ENCODE measurements at places on chromosomes 2 and 18. TPM values are rescaled to one million over a fixed set of nuclear protein-coding genes. Genes with fewer than 3 reads are reported as not detected.

DNA sequence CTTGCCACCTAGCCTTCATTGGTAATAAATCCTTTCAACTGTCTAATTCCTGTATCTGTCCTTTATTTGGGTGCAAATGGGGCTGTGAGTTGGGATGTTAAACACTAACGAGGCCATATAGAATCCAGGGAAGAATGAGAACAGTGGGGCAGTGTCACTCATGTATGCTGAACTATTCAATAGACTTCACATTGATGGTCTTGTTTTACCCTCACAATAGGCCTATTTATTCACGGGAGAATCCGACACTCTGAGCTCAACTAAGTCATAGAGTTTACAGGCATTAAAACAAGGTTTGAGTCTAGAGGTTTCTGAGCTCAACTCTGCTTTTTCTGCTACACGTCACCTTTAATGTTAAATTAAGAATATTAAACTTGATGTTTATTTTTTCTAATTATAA, 421.6 kb downstream of the SOX11 start:
- H3K4me3 ChIP-seq = no peak overlapping the region
- H3K36me3 ChIP-seq = no peaks in the 10 kb centered on the region
- DNase-seq = no peak

- H3K27me3 ChIP-seq = no peaks in the 10 kb centered on the region
- DNase-seq = peak; percentile 1
- H3K27ac ChIP-seq = no peak overlapping the region
- no peaks in the 10 kb centered on the region for H3K36me3 ChIP-seq
- H3K4me1 ChIP-seq = no peaks in the 10 kb centered on the region
These were observed 744.4 kb downstream of the KCNJ3 start for GRCh38 chr2:155442755-155443372.

SPHKAP gene
- total RNA-seq = not detected

DNA sequence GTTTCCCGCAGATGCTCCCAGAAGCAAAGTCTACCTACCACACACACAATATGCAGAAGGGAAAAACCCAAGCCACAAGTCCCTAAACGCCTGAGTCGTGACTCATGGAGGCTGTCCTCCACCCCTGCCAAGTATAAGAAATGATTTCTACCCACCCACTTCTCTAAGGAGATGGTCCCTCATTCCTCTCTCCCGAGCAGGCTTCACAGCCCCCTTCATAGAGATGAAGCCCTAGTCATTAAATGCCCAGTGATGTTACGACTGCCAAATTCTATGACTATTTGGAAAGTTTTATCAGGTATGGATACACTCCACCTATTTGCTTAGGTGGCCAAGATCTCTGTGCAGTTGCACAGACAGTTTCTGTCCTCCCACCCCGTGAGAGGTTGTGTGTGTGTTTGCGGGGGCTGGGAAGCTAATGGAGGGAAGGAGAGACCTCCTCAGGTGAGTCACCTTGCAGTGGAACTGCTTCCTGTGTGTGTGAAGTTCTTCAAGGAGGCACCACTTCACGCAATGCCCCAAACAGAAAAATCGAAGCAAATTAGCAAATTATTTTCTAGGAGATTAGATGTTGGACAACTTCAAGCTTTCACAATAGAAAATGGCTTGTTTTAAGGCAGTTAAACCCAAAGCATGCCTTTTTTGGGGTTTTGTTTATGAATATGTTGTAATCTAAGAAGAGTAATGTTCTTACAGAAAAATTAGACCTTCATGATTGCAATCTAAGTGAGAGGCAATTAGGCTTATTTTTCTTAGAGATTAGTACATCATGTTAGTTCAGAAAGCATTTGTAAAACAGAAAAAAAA, 175.2 kb downstream of the TGIF1 start:
- H3K27ac ChIP-seq = peak overlapping the region; percentile 99
- H3K27me3 ChIP-seq = no peaks in the 10 kb centered on the region
- H3K36me3 ChIP-seq = no peaks in the 10 kb centered on the region
- H3K4me1 ChIP-seq = peaks cover 37% of the 10 kb centered on the region
- H3K4me3 ChIP-seq = peak overlapping the region; percentile 38

- H3K36me3 ChIP-seq = no peaks in the 10 kb centered on the region
- H3K27ac ChIP-seq = no peak overlapping the region
- H3K27me3 ChIP-seq = no peaks in the 10 kb centered on the region
- no peak overlapping the region for H3K4me3 ChIP-seq
- no peaks in the 10 kb centered on the region for H3K4me1 ChIP-seq
- no peak for DNase-seq
These were observed 519.1 kb downstream of the SOX11 start for GRCh38 chr2:6211236-6211635.

DNA sequence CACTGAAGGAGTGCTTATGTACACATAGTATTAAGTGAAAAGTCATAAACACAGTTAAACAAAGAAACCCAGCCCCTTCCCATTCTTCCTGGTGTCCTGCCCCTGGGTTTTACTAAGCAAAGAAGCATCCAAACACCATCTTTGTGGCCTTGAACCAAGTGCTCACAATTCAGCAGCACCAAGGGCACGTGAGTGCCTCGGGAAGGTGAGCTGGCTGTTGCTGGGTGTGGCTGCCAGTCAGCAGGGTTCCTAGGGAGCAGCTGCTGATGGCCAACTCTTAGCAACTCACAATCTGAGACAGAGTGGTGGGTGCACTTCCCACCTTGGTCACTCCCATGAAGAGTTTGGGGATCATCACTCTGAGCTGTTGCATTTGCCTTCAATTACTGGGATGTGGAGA, 97.7 kb upstream of the PGAP1 start:
- H3K27ac ChIP-seq = no peak overlapping the region
- no peaks in the 10 kb centered on the region for H3K36me3 ChIP-seq
- H3K27me3 ChIP-seq = no peaks in the 10 kb centered on the region

SLC4A3 gene
- total RNA-seq = 11.2 TPM

GRCh38 chr2:165273176-165273575, 34.0 kb downstream of the SCN2A start:
- H3K27ac ChIP-seq = no peak overlapping the region
- no peaks in the 10 kb centered on the region for H3K36me3 ChIP-seq
- no peak overlapping the region for H3K4me3 ChIP-seq
- DNase-seq = no peak

SLC39A6 gene
- total RNA-seq = 81.3 TPM

DNA sequence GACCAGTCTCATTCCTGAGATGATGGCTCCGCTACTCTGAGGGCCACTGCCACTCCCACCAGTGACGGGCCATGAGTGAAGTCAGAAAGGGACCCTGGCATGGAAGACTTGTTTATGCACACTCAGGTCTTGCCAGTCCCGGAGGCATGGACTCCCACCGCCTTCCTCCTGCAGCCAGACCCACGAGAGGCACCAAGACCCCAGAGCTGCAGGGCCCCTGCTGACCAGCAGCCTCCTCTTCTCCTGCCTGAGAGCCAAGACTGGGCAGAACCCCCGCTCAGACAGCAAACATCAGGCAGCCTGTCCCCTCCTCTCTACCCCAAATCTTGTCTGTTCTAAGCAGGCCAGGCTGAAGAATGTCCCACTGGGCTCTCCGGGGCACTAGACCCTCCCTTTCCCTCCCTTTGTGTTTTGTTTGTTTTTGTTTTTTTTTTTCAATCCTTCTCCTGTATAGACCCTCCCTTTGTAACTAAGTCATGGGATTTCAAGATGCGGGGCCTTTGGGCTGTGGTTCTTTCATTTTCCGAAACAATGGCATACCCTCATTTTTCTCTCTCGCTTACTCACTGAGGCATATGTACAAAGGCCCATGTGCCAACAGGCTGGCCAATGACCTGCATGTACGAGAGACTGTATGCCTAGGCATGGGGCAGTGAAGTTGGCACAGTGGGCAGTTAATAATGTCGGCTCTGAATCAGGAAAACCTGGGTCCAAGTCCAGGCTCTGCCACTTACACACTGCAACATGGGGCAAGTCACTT, 24.3 kb upstream of the MAPRE3 start:
- DNase-seq = no peak
- H3K4me3 ChIP-seq = no peak overlapping the region
- H3K4me1 ChIP-seq = peaks cover 4% of the 10 kb centered on the region
- no peaks in the 10 kb centered on the region for H3K36me3 ChIP-seq
- no peak overlapping the region for H3K27ac ChIP-seq

MC5R gene
- total RNA-seq = 0.26 TPM

DNA sequence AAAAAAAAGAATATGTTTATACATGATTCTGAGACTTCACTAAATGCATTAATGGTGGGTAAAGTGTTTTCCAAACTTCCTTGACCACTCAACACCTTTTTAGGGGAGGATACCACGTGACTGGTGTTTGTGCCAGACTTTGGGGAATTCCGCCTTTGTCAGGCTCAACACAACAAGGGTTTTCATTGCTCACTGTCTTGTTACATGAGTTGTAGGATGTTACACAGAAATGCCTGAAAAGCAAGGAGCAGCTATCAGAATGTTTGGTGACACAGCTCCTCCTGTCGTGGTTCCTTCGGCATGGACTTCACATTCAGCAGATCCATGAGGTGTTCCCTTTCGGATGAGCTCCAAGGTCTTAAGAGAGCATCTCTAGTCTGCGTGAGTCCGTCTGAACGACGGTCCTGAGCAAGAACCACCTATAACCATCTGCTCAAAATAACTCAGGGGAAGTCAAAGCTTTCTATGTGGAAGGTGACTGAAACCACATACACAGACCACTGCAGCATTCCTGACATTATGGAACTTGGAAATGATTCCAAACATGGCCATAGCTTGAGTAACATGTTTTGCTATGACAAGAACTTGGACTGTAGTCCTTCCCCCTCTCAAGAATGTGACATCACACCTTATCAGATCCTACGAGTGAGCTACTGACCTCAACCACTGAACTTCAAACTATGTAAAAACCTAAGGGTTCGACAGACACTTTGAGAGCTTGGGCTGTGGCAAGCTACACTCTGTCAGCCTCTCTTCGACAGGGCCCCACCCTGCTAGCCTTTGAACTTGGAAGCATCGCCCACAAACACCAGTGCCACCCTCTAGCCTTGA, 57.5 kb downstream of the MCFD2 start:
- no peaks in the 10 kb centered on the region for H3K36me3 ChIP-seq
- no peaks in the 10 kb centered on the region for H3K27me3 ChIP-seq
- peak; percentile 99 for DNase-seq
- H3K4me3 ChIP-seq = no peak overlapping the region
- H3K27ac ChIP-seq = peak overlapping the region; percentile 96
- H3K4me1 ChIP-seq = peaks cover 45% of the 10 kb centered on the region

SLC14A1 gene
- not detected for total RNA-seq

KIF1A gene
- total RNA-seq = 20.3 TPM

REG3A gene
- not detected for total RNA-seq

ATG16L1 gene
- 30.7 TPM for total RNA-seq

NXPH2 gene
- total RNA-seq = 1.0 TPM

VIT gene
- not detected for total RNA-seq

- no peaks in the 10 kb centered on the region for H3K27me3 ChIP-seq
- H3K36me3 ChIP-seq = no peaks in the 10 kb centered on the region
These were observed 314.4 kb upstream of the NT5C1B start for GRCh38 chr2:18903750-18904149.

SALL3 gene
- total RNA-seq = 7.7 TPM

DNA sequence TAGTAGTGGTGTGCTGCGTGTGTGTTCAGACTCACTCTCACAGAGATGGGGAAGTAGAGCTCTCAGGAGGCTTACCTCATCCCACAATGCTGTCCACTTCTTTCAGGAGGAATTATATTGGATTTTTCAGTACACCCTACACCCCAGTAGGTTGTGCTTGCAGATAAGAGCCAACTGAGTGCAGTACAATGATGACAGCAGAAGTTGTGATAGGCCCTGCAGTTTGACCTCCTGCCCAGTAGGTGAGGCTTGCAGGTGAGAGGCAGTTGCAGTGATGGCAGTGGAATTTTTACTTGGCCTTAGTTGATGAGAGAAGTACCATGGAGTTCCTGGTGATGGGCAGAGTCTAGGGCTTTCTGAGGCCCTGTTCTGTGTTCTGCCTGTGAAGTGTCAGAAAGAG, 657.8 kb downstream of the KCNJ3 start:
- DNase-seq = no peak
- H3K36me3 ChIP-seq = no peaks in the 10 kb centered on the region
- no peaks in the 10 kb centered on the region for H3K4me1 ChIP-seq
- no peaks in the 10 kb centered on the region for H3K27me3 ChIP-seq
- H3K4me3 ChIP-seq = no peak overlapping the region

GRCh38 chr2:225995796-225996461, 596.4 kb downstream of the NYAP2 start:
- H3K36me3 ChIP-seq = no peaks in the 10 kb centered on the region
- H3K4me3 ChIP-seq = no peak overlapping the region
- H3K27me3 ChIP-seq = no peaks in the 10 kb centered on the region
- peaks cover 14% of the 10 kb centered on the region for H3K4me1 ChIP-seq

DNA sequence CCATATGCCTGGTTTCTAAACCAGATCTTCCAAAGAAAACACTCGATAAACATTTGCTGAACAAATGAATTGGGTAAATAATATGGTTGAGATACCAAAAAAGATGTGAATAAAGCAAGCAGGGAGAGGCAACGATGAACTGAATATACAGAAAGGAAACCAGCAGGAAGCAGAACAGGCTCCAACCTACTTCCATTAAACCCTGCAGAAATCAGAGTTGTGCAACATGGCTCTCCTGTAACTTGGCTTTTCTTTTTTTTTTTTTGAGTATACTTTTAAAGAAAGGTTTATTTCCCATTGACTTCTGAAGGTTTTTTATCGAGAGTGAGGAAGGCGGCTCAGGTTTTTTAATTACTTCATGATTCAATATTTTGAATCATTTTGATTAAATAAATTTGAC, 23.5 kb downstream of the ITSN2 start:
- H3K4me1 ChIP-seq = peaks cover 3% of the 10 kb centered on the region
- DNase-seq = no peak
- no peak overlapping the region for H3K4me3 ChIP-seq

CRYGD gene
- not detected for total RNA-seq

TLX2 gene
- total RNA-seq = not detected

- H3K4me3 ChIP-seq = no peak overlapping the region
- DNase-seq = no peak
- H3K27ac ChIP-seq = no peak overlapping the region
- H3K4me1 ChIP-seq = no peaks in the 10 kb centered on the region
- H3K27me3 ChIP-seq = no peaks in the 10 kb centered on the region
These were observed 145.1 kb upstream of the CCDC195 start for GRCh38 chr2:224861266-224861665.
